Motor neuron (in vitro differentiated cells): ENCODE measurements at places on chromosomes 6 and 20. TPM values are rescaled to one million over a fixed set of nuclear protein-coding genes. Genes with fewer than 3 reads are reported as not detected.

BMP6 gene
- 0.78 TPM in 2 replicates for total RNA-seq

GRCh38 chr20:41889126-41889843, 271.1 kb upstream of the CHD6 start:
- ATAC-seq = no peak

DNA sequence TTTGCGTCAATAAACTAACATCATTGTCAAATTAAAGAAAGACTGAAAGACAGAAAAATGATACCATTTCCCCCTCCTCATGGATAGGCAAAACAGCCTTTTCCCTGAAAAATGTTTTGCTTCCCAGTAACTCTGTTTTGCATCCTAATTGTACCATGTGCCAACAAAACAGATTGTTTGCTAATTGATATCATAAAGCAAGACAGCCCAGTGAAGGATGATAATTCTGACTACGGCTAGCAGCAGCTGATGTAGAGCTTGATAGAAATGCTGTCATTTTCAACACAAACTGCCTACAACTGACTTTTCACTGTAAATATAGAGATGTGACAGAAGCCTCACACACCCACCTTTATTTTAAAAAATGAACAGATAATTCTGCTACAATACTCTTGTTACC, 1061.6 kb downstream of the HACE1 start:
- ATAC-seq = no peak

- no peak for ATAC-seq
Measured at GRCh38 chr20:46642265-46642968, 8.8 kb downstream of the SLC13A3 start.
